ENCODE measurements at places on chromosomes 2 and 18. TPM values are rescaled to one million over a fixed set of nuclear protein-coding genes. Genes with fewer than 3 reads are reported as not detected.

- no peak for DNase-seq
Measured at GRCh38 chr2:174892546-174892945, 112.6 kb downstream of the CHN1 start.

GRCh38 chr2:197107291-197108269 lies 181.1 kb upstream of the PGAP1 start:
- no peak for DNase-seq

DNA sequence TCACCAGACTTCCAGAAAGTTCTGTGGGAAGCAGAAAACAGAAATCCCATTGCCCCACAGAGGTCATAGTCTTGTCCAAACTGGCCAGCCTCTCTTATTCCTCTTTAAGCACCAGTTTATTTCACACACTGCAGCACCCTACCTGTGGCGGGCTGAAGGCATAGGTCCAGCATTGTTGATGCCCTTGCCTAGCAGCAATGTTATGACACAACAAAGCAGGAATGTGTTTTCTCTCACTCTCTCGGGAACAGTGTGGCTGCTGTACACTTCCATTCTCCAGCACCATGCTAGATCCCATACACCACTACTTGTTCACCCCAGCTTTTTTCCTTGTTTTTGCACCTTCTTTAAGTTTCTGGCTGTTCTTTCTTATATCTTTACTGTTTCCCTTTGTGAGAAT lies 181.6 kb downstream of the DNAH6 start:
- DNase-seq: no peak

Gene LDLRAD4
- 51.0 TPM for total RNA-seq

Gene VWA3B
- 0.58 TPM for total RNA-seq

DNA sequence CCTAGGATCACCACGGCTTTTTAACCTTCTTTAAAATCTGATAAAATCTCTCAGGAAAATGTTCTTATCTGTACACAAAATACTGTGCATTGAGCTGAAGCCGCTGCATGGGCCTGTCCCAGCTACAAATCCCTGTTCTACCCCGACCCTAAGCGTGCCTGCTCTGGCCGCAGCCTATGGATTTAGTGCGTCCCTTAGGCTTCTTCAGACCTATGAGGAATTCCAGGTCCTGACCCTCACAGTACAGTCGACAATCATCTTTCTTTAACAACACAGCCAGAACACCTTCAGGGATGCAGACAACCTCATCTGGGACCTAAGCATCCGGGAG lies 477 bp upstream of the WDCP start:
- DNase-seq: no peak

DNA sequence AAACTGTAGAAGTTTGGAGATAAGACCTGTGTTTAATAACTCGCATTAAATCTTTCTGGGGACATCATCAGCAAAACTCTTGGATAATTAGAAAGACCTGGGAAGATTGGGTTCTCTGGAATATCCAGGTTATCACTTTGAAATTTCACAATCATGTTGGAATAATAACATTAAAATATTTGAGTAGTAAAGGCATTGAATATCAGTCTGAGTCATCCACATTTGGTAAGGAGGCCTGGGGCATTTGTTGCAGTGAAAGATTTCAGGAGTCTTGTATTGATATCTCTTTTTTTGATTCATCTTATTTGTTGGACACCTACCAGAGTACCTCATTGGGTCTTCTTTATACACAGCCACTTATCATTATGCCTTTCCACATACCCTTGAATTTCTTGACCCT lies 95.9 kb downstream of the EPB41L5 start:
- DNase-seq: no peak

Gene MAPRE3
- 25.2 TPM for total RNA-seq

DNA sequence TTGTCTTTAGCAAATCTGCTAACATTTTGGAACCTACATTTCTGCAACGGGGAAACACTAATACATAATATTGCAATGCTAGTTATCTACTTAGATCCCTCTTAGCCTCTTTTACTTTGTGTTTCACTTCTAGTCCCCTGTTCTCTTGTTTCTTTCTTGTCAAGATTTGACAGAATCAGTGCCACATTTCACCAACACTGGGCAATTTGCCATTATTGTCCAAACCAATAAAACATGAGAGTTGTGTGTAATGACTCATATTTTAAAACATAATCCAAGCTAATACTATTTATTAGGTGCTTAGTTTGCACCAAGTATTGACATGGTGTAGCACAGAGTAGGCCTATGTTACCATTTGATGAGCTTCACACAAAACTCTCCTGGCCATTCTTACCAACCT lies 33.7 kb upstream of the ACVR1C start:
- DNase-seq: no peak

DNA sequence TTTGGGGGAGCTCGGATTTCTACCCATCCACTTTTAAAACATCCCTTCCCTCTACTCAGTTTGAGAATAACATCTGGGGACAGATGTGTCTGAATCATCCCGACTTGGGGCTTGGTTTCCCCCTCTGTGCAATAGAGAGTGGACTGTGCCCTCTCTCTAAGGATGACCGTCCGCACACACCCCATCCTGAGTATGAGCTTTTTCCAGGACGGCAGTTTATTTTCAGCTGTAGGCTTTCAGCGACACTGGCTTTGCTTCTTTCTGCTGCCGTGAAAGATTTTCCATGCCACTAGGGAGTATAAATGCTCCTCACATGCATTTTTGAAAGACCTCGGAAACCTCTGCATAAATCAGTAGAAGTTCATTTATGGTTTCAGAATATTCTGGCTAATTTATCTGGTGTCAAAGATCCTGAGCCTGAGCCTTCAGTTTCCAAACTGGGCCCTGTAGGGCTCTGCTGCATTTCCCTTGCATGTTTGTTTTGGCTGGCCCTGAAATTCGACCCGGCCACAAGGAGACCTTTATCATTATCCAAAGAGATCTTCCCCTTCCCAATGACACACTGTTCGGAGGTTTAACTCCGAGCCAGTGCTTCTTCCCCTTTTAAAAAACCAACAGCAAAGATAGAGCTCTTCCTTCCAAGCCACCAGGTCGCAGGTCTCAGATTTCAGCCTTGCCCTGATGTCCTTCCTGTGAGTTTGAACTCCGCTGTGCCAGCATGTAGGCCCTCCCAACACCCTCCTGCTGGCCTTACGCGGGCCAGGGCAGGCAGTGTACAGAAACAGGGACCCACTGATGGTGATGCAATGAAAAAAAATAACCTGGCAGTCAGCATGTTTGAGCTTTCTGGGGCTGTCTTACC lies 53.3 kb downstream of the FECH start:
- no peak for DNase-seq

Gene HNMT
- total RNA-seq: 92.7 TPM

DNA sequence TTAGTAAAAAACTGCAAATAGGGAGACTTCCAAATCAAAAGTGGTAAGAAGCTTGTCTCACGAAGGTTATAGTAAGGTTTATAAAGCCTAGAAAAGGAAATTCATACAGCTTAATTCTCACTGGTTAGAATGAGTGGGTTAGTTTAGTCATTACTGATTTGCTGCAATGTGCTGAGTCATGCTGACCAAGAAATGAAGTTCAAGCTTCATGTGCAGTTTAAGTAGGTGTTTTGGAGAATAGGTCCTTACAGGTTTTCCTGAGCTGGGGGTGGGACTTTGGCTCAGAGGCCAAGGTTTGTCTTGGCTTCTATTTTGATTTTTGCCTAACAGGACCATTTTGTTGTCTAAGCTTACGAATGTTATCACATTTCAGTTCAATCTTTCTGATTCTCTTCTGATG lies 15.1 kb downstream of the CLIP4 start:
- peak; percentile 46 for DNase-seq

- DNase-seq: no peak
Measured at GRCh38 chr2:223563462-223563861, 38.7 kb downstream of the SCG2 start.

DNA sequence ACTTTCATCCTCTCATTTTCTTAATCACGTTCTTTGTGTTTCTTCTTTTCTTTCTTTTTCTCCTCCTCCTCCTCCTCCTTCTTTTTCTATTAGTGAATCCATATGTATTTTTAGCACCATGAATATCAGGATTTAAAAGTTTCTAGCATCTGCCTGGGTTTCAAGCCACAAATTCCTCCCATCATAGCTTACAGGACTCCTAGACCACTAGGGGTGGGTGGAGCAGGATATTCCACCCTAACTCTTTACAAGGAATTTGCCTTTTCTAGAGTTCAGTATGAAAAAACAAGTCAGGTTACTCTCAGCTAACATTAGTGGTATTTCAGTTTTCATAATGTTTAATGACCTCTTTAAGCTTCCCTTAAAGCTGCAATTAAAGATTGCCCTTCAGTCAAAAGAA lies 19.1 kb upstream of the LRRTM1 start:
- no peak for DNase-seq

GRCh38 chr2:187900021-187900420 lies 345.8 kb upstream of the TFPI start:
- DNase-seq: no peak

- DNase-seq: no peak
Measured at GRCh38 chr18:799943-800342, 12.1 kb downstream of the YES1 start.

GRCh38 chr2:159072795-159073194 lies 104.4 kb downstream of the TANC1 start:
- no peak for DNase-seq

DNA sequence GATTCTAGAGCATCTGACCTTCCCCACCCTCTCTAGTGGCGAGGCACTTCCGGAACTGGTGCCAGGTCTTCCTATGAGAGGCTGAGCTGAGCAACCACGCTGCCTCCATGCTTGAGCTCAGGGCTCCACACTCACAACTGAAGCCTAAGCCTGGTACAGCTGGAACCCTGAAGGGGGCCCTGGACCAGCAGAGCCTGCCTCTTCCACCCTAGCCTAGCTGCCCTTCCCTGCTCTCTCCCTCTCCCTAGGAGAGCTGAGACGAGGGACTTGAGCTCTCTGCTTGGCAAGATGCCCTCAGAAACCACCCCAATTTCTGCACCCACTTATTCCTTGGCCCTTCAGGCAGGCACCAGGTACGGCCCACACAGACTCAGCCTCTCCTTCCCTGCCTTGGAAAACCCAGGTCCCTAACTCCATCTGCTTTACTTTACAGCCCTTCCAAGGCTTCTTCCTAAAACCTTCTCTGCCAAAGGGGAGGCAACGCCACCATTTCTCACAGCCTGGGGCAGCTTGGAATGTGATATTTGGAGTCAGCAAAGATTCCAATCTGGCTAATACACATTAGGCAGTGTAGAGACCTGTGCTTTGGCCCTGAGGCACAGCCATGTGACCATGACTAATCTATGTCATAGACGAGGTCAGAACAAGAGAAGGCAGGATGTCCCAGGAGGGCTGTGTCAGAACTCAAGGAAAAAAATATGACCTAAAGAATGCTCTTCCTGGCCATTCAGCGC lies 18.8 kb downstream of the COX7A2L start:
- DNase-seq: peak; percentile 67

GRCh38 chr18:76791642-76792041 lies 30.7 kb upstream of the ZNF236 start:
- no peak for DNase-seq

Measured in mucosa of gallbladder (tissue), 1 donor.